ENCODE measurements at places on chromosomes 16 and 17.

GRCh38 chr16:50207652-50208051 lies 54.5 kb downstream of the TENT4B start:
- no peak for DNase-seq

- DNase-seq, result no peak
These were observed 42.0 kb upstream of the ZNF469 start for GRCh38 chr16:88340755-88341150.

- no peak for DNase-seq
These were observed 43.1 kb upstream of the NKD1 start for GRCh38 chr16:50505115-50505514.

GRCh38 chr16:496097-496886 lies 31.2 kb upstream of the CAPN15 start:
- DNase-seq, result no peak

GRCh38 chr17:28792877-28793661 lies 49.3 kb downstream of the TRAF4 start:
- DNase-seq, result no peak

DNA sequence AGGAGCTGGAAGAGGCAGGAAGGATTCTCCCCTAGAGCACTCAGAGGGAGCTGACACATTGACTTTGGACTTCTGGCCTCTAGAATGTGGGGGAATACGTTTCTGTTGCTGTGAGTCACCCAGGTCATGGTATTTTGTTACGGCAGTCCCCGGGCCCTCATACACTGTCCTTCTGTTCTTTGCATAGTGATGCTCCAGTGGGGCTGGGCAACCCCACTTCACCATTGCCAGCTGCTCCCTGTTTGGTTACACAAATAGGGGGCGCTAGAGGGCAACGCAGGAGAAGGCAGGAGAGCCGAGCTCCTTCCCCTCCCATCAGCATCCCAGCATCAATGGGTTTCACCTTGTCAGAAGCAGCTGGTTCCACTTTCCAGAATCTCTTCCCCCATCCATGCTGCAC lies 257.7 kb upstream of the FOXF1 start:
- DNase-seq, result no peak

DNA sequence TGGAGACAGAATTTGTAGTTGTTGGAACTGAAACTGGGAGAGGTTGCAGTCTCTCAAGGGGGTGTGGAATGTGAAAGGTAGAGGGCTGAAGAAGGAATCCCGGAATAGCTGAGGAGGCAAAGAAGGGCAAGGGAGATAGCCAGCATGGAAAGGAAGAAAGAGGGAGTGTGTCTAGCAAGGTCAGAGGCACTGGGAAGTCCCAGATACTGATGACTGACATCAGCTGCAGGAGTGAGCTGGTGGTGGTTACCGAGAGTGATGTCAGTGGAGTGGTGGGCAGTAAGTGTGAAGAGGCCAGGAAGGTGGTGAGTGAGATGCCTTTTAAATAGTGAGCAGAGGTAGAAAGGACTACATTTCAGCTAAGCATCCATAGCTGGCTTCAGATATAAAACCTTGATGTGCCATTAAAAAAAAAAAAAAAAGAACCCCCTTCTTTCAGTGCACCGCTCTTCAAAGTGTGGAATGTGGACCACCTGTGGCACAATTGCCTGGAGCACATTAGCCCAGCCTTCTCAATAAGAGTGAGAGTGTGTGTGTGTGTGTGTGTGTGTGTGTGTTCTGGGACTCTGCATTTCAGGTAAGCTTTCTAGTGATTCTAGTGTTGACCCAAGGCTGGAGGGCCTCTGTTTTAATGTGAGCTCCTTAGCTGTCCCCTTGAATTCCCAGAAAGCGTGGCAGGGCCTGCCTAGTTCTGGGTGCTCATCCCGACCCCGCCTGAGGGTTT lies 8.5 kb downstream of the PRMT7 start:
- DNase-seq, result no peak

DNA sequence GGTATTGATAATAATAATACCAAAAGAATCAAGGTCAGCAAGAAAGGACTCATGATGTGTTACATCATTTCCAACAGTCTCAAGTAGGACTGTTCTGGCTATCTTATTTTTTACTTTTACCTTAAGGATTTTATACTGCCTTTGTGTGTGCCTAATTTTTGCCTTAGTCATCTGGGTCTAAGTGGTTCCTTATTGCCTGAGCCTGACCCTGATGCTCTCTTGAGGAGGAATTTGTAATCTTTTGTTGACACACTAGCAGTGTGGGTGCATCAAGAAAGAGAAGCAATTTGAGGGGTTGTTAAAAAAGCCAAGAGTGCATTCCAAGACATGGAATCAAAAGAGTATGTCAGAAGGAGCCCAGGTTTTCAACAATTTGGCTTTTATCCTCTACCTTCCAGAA lies 59.3 kb downstream of the TMEM100 start:
- DNase-seq, result no peak

- no peak for DNase-seq
These were observed 757.0 kb downstream of the CDH11 start for GRCh38 chr16:64364894-64365293.

- DNase-seq, result no peak
These were observed 20.4 kb downstream of the NFATC3 start for GRCh38 chr16:68105611-68106010.

DNA sequence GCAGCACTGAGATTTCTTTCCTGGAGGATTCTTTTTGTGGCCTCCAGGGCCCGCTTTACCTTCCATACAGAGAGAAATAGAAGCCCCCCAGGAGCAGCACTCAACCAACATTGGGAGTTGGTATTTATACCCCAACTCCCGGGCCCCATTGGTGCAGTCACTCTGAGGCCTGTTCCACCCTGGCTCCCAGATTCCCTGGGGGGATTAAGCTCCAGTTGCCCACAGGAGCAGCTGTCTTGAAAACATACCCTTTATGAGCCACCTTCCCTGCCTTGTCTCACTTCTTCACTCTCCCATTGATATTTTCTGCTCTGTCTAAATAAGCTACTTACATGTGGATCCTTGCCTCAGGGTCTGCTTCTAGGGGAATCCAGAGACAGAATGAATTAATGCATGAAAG lies 167.8 kb downstream of the KATNIP start:
- no peak for DNase-seq

- no peak for DNase-seq
These were observed 26.3 kb upstream of the ETV4 start for GRCh38 chr17:43572368-43572980.

DNA sequence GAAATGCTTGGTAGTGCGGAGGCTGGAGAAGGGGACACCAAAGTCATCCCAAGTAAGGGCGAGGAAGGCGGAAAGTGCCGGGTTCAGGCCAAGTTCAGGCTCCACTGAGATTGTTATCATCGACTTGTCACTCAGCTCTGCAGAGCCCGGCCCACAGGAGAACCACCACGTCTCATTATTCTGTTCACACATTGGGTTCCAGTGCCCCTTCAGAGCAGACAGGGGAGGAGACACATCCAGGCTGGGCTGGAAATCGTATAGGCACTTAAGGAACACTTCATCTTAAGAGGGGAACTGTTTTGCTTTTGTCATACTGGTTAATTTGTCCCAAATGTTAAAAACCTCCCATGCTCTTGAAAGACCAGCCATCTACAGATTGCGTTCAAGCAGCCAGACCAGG lies 118.3 kb upstream of the ADAMTS18 start:
- DNase-seq, result no peak

DNA sequence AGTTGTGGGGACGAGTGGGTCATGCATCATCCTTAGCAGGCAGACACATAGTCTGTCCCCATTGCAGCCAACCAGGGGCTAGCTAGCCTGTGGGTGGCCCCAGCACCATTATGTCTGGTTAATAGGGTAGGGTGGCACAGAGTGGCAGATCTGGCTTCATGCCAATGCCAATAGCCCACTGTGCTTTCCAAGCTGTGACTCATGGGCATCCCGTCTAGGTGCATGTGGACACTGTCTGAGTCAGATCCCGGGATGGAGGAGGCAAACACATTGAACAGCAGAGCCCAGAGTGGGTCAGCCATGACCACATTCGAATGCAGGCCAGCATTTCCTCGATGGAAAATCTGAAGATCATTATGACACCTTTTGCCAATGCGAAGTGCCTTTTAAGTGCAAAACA lies 2.5 kb downstream of the HS3ST2 start:
- DNase-seq, result no peak

DNA sequence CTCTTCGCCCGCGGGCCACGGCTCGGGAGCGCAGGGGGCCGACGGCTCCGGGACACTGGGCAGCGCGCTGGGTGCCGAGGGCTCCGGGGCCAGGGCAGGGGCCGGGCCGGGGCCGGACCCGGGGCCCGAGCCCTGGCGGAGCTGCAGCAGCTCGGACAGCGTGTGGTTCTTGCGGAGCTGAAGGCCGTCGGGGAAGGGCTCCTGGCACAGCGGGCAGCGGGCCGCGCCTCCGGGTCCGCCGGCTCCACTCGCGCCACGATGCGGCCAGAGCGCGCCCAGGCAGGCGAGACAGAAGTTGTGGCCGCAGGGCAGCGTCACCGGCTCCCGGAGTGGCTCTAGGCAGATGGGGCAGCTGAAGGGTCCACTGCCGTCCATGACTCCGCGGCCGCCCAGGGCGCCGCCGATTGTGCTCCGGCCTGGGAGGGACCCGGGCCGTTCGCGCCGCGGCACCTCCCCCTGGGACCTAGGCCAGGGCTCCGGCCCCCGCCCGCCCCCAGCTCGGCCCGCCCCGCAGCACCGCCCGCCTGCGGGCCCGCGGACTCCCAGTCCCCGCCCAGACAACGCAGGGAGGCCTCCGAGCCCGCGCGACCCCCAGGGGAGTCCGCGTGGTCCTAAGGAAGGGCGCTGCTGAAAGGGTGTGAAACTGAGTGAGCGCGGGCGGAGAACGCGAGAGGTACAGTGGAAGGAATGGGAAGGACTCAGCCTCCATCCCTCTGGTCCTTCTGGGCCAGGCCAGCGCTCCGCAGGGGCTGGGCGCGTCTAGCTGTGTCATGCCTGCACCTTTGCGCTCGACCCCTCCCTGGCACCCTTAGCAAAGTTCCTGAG lies at the start of gene TRIM47:
Gene TRIM47, minus strand, starts transcription at position 408 of the 825 bp plus-strand sequence. Its CDS starts 33 bp downstream, at position 375.
- no peak for DNase-seq

DNA sequence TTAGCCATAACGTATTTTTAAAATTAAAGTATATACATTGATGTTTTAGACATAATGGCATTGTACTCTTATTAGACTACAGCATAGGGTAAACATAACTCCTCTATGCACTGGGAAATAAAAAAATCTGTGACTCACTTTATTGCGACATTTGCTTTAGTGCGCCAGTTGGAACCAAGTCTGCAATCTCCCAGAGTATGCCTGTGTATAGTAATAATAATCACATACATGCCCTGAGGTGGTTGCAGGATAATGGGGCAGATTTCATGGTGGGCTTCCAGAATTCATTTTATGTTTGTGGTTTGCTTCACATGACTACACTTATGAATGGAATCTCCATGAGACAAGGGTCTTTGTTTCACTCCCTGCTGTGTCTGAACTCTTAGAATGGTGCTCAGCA lies 66.9 kb upstream of the N4BP1 start:
- no peak for DNase-seq

- DNase-seq, result no peak
These were observed 2.3 kb downstream of the DNASE1 start for GRCh38 chr16:3656491-3657468.

DNA sequence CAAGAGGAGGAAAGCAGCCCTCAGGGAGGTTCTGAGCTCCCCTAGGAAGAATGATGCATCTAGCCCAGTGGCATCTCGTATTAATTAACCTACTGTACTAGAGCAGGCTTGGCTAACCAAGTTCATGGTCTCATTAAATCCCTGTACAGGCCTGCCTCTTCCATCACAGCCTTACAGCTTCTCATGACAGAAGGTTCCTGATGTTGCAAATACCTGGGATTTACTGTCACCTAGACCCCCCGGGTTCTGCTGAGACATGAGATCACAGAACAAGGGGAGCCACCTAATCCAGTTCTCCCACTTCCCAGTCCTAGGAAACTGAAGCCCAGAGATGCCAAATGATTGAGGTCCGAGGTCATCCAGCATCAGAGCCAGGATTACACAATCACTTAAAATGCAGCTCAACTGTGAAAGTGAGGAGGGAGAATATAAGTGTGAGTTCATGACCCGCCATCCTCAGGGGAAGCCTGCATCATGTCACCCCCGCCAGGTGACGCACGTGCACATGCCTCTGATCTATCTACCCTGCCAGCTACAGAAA lies 23.9 kb downstream of the ACLY start:
- DNase-seq, result no peak

DNA sequence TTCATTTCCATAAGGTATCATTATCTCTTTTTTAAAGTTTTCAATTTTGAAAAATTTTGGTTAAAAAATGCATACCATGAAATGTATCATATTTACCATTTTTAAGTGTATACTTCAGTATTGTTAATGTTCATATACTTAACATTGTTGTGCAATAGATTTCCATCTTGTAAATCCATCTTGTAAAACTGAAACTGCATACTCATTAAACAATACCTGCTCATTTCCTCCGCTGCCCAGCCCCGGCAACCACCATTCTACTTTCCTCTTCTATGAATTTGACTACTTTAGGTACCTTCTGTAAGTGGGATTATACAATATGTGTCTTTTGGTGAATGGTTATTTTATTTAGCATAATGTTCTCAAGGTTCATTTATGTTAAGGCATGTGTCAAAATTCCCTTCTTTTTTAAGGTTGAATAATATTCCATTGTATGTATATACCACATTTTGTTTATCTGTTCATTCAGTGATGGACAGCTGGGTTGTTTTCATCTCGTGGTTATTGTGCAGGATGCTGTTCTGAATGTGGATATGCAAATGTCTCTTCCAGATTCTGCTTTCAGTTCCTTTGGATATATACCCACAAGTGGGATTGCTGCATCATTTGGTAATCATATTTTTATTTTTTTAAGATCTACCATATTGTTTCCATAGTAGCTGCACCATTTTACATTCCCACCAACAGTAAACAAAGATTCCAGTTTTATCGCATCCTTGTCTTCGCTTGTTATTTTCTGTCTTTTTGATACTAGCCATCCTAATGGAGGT lies 6.7 kb downstream of the CCL2 start:
- DNase-seq, result no peak

GRCh38 chr17:57442914-57443571 lies 186.7 kb downstream of the MSI2 start:
- no peak for DNase-seq

DNA sequence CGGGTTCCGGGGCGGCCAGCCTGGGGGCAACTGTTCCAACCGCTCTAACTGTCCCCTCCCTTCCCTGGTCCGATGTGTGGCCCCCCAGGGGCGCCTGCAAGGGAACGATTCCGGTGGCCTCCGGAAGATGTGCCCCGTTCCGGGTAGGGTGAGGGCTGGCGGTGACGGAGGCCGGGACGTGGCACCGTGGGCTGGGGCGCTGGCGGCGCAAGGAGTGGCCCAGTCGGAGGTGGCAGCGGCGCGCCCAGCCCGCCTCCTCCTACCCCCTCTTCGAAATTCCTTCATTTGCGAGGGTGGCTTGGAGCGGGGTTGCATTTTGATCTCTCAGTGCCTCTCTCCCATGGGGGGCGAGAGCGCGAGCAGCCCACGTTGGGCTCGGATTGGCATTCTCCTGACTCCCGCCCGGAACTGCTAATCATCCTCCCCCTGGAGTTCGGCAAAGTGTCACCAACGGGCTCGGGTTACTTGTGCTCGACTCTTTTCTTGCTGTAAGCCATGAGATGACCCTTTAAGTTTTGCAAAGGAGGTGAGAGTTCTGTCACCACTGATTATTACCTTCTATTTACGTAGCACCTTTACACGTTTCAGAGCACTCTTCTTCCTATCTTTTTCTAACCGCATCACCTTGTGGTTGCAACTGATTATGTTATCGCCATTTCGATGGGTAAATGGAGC lies 622 bp downstream of the NDEL1 start:
- DNase-seq, result no peak

Measured in cortex of kidney (tissue), 1 donor.